Activated CD8-positive, alpha-beta T cell treated with anti-CD3 and anti-CD28 coated beads for 36 hours (primary cell): ENCODE measurements at places on chromosomes 3 and 15. TPM values are rescaled to one million over a fixed set of nuclear protein-coding genes. Genes with fewer than 3 reads are reported as not detected.

GRCh38 chr3:129690406-129690805 is 83.9 kb upstream of the PLXND1 start:
- no peaks in the 10 kb centered on the region for H3K36me3 ChIP-seq
- H3K4me3 ChIP-seq, result no peak overlapping the region
- no peaks in the 10 kb centered on the region for H3K27me3 ChIP-seq
- peak; percentile 28 for DNase-seq

Gene ACKR2
- 1.2 TPM for total RNA-seq

- no peak overlapping the region for H3K4me3 ChIP-seq
- peaks cover 5% of the 10 kb centered on the region for H3K27me3 ChIP-seq
- DNase-seq, result no peak
- H3K4me1 ChIP-seq, result no peaks in the 10 kb centered on the region
Measured at GRCh38 chr3:63791974-63792373, 27.1 kb upstream of the C3orf49 start.

Gene ENTPD3
- not detected for total RNA-seq

Gene ROPN1
- not detected for total RNA-seq

Gene LXN
- 7.1 TPM for total RNA-seq

Gene FANCD2OS
- not detected for total RNA-seq

GRCh38 chr15:78567531-78567930 is 2.2 kb downstream of the CHRNA5 start:
- no peaks in the 10 kb centered on the region for H3K36me3 ChIP-seq
- H3K4me1 ChIP-seq, result peaks cover 21% of the 10 kb centered on the region
- peaks cover 22% of the 10 kb centered on the region for H3K27me3 ChIP-seq
- H3K27ac ChIP-seq, result no peak overlapping the region
- H3K4me3 ChIP-seq, result no peak overlapping the region

DNA sequence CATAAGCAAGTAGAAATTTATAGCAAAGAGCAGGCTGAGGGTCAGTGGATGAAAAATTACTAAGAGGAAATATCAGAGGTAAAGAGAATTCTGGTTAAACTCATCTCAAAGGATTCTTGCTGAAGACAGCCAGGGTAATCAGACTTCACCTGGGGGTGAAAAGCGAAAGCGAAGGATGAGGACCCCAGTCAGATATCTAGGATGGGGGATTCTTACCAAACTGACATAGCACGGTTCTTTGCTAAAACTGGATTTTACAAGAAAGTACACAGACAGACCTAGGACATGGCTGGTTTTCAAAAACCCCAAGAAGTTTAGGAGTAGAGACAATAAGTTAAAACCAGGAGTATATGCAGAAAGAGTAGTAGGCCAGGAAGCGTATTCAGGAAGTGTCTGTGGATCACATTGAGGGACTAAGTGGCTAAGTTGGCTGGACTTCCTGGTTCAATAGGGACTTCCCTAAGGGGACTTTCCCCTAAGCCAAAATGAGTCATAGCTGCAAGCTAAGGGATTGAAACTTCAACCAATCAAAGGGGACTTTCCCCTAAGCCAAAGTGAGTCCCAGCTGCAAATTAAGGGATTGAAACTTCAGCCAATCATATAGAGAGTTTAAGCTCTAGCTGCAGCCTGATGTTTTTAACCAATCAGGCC is 2.4 kb upstream of the CFAP91 start:
- H3K27ac ChIP-seq, result peak overlapping the region; percentile 95
- H3K4me3 ChIP-seq, result no peak overlapping the region
- peaks cover 5% of the 10 kb centered on the region for H3K36me3 ChIP-seq
- H3K27me3 ChIP-seq, result peaks cover 4% of the 10 kb centered on the region
- peaks cover 38% of the 10 kb centered on the region for H3K4me1 ChIP-seq
- DNase-seq, result peak; percentile 54

GRCh38 chr15:52785672-52786406 is 4.3 kb downstream of the ONECUT1 start:
- no peak overlapping the region for H3K4me3 ChIP-seq
- H3K27ac ChIP-seq, result no peak overlapping the region
- no peaks in the 10 kb centered on the region for H3K36me3 ChIP-seq
- peaks cover 24% of the 10 kb centered on the region for H3K4me1 ChIP-seq
- no peak for DNase-seq
- H3K27me3 ChIP-seq, result peaks cover 74% of the 10 kb centered on the region

Gene IQCF5
- not detected for total RNA-seq

DNA sequence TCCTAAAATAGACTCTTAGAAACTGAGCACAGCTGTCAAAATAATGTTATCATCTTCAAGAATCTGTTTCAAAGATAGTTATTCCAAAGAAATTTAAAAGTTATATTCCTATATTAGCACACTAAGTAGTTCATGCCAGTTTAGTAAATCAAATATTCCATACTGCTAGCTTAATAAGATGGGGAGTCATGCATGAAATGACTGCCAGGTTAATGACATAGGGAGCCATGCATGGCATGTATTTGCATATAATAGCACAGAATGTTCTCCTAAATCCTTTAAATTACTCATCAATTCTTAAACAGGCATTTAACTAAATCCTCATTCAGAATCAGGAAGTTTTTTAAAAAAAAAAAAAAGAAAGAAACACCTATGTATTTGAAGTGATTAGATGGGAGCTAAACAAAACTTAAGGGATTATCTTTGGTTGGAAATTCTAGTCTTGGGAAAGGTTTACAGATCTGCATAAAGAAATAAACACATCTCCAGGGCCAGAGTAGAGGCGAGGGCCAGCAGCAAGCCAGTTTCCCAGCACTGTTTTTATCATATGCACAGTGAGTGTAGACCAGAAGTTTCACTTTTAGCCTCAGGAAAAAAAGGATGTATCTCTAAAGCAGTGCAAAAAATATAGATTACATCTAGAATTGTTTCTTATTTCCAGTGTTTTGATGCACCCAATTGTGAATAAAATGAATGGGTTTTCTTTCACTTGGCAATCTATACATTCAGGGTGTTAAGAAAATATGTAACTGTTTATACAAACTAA is 366.4 kb upstream of the AGTR1 start:
- H3K4me1 ChIP-seq, result no peaks in the 10 kb centered on the region
- no peak overlapping the region for H3K27ac ChIP-seq
- no peak overlapping the region for H3K4me3 ChIP-seq

DNA sequence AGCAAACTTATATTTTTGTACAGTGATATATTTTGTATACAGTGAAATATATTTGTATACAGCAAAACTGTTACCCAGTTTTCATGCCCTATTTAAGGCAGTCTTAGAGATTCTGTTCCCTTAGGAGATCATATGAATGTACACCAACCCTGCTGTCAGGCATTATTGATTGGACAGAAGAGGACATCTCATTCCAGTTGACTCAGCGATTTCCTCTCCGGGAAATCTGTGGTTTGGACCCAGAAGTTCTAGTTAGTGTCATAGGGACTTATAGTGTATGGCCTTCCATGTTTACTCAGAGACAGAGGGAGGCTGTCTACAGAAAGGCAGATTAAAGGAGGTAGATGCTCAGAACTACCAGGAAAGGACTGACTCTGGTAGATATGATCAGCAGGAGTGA is 318.8 kb upstream of the KCNMB2 start:
- no peaks in the 10 kb centered on the region for H3K27me3 ChIP-seq
- no peak overlapping the region for H3K4me3 ChIP-seq
- no peak for DNase-seq
- H3K27ac ChIP-seq, result no peak overlapping the region
- no peaks in the 10 kb centered on the region for H3K36me3 ChIP-seq

- DNase-seq, result no peak
- H3K27me3 ChIP-seq, result peaks cover 15% of the 10 kb centered on the region
- H3K27ac ChIP-seq, result no peak overlapping the region
- no peak overlapping the region for H3K4me3 ChIP-seq
Measured at GRCh38 chr15:62360332-62361097, 195.4 kb upstream of the C2CD4B start.

Gene CD96
- total RNA-seq, result 142 TPM

DNA sequence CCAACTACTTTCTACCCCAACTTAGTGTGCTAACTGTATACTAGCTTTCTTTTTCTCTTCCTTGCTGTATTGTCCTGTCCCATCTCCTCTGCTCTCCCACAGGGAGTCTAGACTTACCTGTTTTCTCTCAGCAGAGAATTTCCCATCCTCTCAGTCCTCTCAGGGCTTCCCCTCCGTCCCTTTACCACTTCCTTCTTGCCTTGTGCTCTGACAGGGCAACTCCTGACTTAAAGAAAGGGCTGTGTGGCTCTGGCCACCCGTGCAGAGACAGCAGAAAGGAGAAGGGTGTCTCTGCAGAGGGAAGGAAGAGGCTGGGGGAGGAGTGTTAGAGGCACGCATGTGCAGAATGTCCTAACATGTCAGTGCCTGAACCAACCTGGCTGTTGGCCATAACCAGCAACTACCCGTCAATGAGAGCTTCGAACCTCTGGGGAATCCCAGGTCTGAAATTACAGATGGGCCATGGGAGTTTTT is at the start of gene GCSAM:
GCSAM (minus strand) TSS at position 274 of the 474 bp plus-strand sequence; CDS start at position 146, 128 bp downstream.
- peaks cover 80% of the 10 kb centered on the region for H3K4me1 ChIP-seq
- peak within 1 kb of the TSS; percentile 96 for H3K27ac ChIP-seq
- peak; percentile 83 for DNase-seq

DNA sequence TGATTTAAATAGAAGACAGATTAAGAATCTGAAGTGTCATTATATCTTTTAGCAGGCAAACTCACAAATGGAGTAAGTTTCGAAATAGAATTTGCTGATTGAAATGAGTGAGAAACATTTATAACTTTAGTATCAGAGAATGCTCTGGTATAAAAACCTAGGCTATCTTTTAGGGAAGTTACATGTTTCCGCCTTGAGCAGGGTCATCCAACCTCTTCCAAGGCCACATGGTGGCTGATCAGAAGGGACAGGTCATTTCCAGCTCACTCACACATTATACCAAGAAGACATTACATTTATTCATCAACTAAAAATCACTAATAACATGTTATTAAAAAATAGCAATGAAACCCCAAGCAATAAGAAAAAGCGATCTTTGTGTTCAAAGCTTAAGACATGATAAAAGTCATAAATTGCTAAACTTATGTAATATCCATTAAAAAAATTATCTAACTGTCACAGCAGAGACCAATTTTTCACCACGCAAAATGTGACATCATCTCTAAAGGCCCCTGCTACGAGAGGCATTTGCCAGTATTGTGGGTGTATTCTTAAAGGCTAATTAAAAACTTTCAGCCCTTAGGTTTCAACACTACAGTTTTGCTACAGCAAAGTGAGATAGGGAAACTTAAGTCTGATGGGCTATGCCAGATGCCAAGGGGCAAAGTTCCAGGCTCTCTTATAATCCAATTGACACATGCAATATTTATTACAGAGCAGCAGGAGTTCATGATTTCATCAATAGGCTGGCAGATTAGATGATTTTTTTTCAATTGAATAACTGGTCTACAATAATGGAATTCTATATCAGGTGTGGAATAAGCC is 240.4 kb upstream of the TBL1XR1 start:
- H3K36me3 ChIP-seq, result no peaks in the 10 kb centered on the region
- DNase-seq, result no peak
- H3K4me1 ChIP-seq, result no peaks in the 10 kb centered on the region
- no peaks in the 10 kb centered on the region for H3K27me3 ChIP-seq

DNA sequence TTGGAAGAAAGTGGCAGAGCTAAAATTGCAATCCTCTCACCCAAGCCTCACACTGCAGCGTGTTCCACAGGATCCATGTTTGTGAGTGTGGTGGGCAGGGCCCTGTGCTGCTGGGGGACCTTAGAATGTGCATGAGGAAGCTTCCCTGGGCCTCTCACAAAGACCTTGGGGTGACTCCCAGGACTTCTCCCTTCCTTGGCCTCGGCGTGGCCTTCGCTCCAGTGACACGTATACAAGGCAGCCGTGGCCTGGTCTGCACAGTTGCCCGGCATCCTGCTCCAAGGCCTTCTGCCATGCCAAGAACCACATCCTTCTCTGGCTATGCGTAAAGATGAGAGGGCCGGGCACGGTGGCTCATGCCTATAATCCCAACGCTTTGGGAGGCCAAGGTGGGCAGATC is 196.4 kb downstream of the UACA start:
- H3K27me3 ChIP-seq, result no peaks in the 10 kb centered on the region
- no peak overlapping the region for H3K4me3 ChIP-seq
- H3K27ac ChIP-seq, result no peak overlapping the region
- no peak for DNase-seq
- peaks cover 12% of the 10 kb centered on the region for H3K4me1 ChIP-seq
- H3K36me3 ChIP-seq, result no peaks in the 10 kb centered on the region

DNA sequence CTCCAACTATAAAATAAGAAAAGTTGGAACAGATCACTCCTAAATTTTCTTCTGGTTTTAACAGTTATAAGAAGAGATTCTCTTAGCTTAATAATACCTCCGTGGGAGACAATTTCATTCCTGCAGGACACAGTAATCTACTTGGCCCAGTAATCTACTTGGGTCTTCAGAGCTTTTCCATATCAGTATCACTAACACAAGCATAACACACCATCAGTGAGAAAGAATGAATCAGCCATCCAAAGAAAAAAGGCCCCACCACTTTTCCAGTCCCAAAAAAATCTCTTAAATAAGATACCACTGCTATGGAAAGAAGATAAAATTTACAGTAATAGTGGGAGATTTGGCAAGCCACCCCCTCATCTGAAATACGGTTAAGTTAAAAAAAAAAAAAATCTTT is 20.2 kb downstream of the SIN3A start:
- H3K27ac ChIP-seq, result peak overlapping the region; percentile 38
- peaks cover 41% of the 10 kb centered on the region for H3K4me1 ChIP-seq
- no peak overlapping the region for H3K4me3 ChIP-seq
- no peaks in the 10 kb centered on the region for H3K27me3 ChIP-seq

Gene SH2D7
- total RNA-seq, result not detected

DNA sequence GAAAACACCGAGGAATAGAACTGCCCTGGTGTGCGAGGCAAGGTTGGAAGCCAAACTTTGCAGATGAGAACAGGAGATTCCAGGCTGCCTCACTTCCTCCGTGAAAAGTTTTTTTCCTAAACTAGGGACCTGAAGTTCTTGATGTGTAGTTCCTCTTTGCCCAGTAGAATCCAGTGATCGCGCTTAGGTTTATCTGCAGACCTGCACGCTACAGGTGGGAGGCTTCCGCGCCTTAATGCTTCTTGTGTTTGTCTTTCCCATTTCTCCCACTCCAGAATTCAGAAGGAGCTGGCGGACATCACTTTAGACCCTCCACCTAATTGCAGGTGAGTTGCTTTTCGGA is 5.4 kb downstream of the UBE2E1 start:
- no peak for DNase-seq
- H3K4me3 ChIP-seq, result peak overlapping the region; percentile 84
- H3K4me1 ChIP-seq, result peaks cover 61% of the 10 kb centered on the region

Gene PGBD4
- total RNA-seq, result 2.7 TPM

GRCh38 chr3:50592568-50592967 is 19.0 kb downstream of the CISH start:
- DNase-seq, result peak; percentile 56
- H3K4me1 ChIP-seq, result peaks cover 72% of the 10 kb centered on the region
- peaks cover 47% of the 10 kb centered on the region for H3K36me3 ChIP-seq

DNA sequence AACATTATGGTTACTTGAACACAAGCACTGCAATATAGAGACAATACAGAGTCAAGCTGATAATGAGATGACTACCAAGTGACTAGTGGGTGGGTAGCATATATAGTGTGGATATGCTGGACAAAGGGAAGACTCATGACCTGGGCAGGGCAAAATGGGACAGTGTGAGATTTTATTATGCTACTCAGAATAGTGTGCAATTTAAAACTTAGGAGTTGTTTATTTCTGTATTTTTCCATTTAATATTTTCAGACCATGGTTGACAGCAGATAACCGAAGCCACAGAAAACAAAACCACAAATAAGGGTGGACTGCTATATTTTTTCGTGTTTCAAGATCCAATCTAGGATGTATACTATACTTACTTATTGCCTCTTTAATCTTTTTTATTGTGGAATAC is 19.6 kb downstream of the GALK2 start:
- H3K27me3 ChIP-seq, result no peaks in the 10 kb centered on the region
- H3K27ac ChIP-seq, result no peak overlapping the region
- DNase-seq, result no peak
- H3K4me1 ChIP-seq, result peaks cover 31% of the 10 kb centered on the region

- no peak for DNase-seq
- H3K27me3 ChIP-seq, result no peaks in the 10 kb centered on the region
- no peak overlapping the region for H3K4me3 ChIP-seq
- no peaks in the 10 kb centered on the region for H3K36me3 ChIP-seq
- no peak overlapping the region for H3K27ac ChIP-seq
Measured at GRCh38 chr3:156923349-156923748, 97.2 kb downstream of the LEKR1 start.

Gene GUCA1C
- total RNA-seq, result not detected

Gene PTX3
- total RNA-seq, result not detected
